ENCODE measurements at places on chromosomes 5 and 9. TPM values are rescaled to one million over a fixed set of nuclear protein-coding genes. Genes with fewer than 3 reads are reported as not detected.

ADGRD2 gene
- not detected for total RNA-seq

C1QTNF2 gene
- 0.64 TPM for total RNA-seq

DNA sequence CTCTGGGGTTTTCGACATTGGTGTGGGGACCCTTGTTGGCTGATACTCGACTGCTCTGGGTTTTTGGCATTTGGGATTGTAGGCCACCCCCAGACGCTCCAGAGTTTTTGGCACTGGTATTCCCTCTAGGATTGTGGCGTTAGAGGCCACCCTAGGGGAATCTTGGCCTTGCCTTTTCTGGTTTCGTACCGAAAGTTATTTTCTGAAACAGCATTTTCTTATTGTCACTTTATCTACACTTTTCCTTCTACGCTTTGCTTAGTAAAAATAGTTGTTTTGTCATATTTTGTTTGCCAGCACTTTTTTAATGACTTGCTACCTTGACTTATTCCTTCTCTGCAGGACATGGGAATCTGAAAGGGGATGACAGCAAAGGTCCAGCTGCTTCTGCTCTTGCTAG is 25.1 kb upstream of the CLPTM1L start:
- H3K27me3 ChIP-seq = peaks cover 11% of the 10 kb centered on the region
- H3K4me1 ChIP-seq = no peaks in the 10 kb centered on the region
- no peaks in the 10 kb centered on the region for H3K36me3 ChIP-seq
- no peak for DNase-seq
- H3K4me3 ChIP-seq = no peak overlapping the region

BHMT2 gene
- not detected for total RNA-seq

PIP5KL1 gene
- total RNA-seq = 4.9 TPM

- no peak for DNase-seq
- no peak overlapping the region for H3K27ac ChIP-seq
- no peaks in the 10 kb centered on the region for H3K36me3 ChIP-seq
These were observed 18.1 kb upstream of the UBE2QL1 start for GRCh38 chr5:6430418-6431028.

TYRP1 gene
- total RNA-seq = 0.26 TPM

DNA sequence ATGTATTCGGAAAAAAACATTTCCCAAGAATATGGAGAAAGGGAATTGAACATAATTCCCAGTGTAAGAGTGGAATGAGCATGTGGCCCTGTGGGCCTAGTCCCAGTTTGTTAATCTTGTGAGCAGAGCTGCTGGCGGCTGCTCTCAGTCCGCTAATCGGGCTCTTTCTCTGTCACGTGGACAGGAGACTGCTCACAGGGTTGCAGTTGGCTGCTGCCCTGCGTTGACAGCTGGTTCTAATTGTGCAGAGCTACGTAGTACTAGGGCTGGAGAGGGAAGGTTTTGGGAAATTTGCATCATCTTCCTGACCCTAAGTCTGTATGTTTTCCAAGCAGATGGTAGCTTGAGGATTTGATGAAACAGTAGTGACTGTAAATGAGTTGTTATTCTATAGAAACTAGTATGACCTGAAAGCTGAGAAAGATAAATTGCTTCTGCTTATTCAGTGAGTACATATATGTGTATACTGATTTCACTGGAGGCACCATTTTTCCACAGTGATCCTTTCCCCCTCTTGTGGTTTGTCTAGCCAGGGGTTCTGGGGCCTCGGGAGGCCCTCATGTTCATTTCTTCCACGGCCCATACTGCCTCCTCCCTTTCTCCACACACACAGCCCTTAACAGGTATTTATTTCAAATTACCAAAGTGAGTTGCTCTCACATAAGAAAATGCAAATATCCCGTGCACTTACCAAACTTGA is 100.6 kb downstream of the ANGPTL2 start:
- no peaks in the 10 kb centered on the region for H3K36me3 ChIP-seq
- H3K27ac ChIP-seq = no peak overlapping the region
- H3K4me1 ChIP-seq = no peaks in the 10 kb centered on the region
- peak; percentile 88 for DNase-seq
- H3K27me3 ChIP-seq = no peaks in the 10 kb centered on the region

C1QTNF3 gene
- total RNA-seq = 0.95 TPM

- no peaks in the 10 kb centered on the region for H3K27me3 ChIP-seq
- H3K4me3 ChIP-seq = no peak overlapping the region
- H3K36me3 ChIP-seq = no peaks in the 10 kb centered on the region
- no peaks in the 10 kb centered on the region for H3K4me1 ChIP-seq
These were observed 208.0 kb upstream of the MPDZ start for GRCh38 chr9:13487498-13487897.

GRCh38 chr9:104858271-104858670 is 69.7 kb downstream of the ABCA1 start:
- H3K27me3 ChIP-seq = no peaks in the 10 kb centered on the region
- no peak overlapping the region for H3K4me3 ChIP-seq
- peaks cover 21% of the 10 kb centered on the region for H3K36me3 ChIP-seq
- H3K27ac ChIP-seq = peak overlapping the region; percentile 11
- peak; percentile 85 for DNase-seq

DNA sequence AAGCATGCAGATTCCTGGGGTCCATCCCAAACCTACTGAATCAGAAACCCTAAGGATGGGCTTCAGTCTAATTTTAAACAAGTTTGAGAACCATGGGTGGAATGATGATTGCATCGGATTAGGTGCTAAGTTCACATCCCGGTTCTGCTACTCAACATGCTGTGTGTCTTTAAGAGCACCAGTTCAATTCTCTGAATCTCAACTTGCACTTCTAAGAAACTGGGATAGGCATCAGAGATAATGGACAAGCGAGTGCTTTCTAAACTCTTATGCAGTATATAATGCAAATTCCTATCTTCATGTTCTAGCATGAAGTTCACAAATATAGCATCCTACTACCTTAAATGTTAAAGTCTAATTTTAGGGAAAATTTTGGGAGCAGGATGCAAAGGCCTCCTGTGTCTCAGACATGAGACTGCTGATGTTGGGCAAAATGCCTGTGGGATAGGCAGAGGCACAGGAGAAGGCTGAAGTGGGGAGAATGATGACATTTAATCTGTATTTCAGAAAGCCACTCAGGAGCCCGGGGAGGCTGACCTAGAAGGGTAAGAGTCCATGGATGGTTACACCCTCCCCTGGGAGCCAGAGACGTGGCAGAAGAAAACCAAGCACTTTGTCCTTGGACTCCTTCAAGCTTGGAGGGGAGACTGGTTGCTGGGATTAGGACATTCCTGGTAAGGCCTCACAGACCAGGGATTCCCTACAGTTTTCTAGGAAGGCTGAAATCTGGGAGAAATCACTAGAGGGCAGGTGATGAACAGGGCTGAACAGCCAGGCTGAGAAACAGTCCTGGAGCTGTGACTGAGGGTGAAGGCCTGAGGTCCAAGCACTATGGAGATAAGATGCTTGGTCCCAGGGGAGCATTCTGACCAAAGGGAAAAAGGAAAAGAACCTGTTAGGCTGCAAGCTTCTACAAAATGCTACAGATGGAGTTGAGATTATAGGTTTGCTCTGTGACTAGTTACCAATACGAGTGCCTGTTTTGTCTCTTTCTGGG is 311.9 kb upstream of the PANK3 start:
- peaks cover 3% of the 10 kb centered on the region for H3K27me3 ChIP-seq
- H3K27ac ChIP-seq = no peak overlapping the region
- DNase-seq = no peak
- H3K4me3 ChIP-seq = no peak overlapping the region
- H3K36me3 ChIP-seq = no peaks in the 10 kb centered on the region
- no peaks in the 10 kb centered on the region for H3K4me1 ChIP-seq

TAS2R1 gene
- total RNA-seq = not detected

DNA sequence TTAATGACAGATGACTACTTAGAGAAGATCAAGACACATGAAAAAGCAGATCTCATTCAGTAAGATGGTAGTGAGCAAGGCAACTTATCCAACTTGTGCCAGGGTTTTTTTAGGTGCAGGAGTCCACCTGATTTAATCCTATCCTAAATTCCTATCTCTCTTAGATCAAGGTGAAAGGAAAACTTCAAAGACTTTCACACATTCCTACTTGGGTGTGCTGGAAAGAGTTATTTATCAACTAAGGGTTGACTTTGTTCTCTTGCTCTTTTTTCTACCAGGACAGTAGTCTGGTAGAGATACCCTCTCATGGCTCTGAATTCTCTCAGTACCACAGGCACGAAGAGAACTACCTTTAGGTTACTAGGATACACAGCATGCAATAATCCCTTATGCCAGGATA is 18.2 kb downstream of the TUT7 start:
- H3K27me3 ChIP-seq = no peaks in the 10 kb centered on the region
- H3K27ac ChIP-seq = no peak overlapping the region
- H3K4me3 ChIP-seq = no peak overlapping the region
- H3K36me3 ChIP-seq = peaks cover 65% of the 10 kb centered on the region
- H3K4me1 ChIP-seq = peaks cover 2% of the 10 kb centered on the region

LHX3 gene
- total RNA-seq = not detected

DNA sequence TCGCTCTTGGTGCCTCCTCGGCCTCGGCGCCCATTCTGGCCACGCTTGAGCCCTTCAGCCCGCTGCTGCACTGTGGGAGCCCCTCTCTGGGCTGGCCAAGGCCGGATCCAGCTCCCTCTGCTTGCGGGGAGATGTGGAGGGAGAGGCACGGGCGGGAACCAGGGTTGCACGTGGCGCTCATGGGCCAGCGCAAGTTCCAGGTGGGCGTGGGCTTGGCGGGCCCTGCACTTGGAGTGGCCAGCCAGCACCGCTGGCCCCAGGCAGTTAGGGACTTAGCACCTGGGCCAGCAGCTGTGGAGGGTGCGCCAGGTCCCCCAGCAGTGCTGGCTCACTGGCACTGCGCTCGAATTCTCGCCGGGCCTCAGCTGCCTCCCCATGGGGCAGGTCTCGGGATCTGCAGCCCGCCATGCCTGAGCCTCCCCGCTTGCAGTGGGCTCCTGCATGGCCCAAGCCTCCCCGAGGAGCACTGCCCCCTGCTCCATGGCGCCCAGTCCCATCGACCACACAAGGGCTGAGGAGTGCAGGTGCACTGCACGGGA is 106.4 kb downstream of the SMC2 start:
- H3K27me3 ChIP-seq = no peaks in the 10 kb centered on the region
- H3K4me1 ChIP-seq = no peaks in the 10 kb centered on the region
- DNase-seq = no peak
- H3K27ac ChIP-seq = no peak overlapping the region
- no peak overlapping the region for H3K4me3 ChIP-seq

TMEM252 gene
- total RNA-seq = not detected

DNA sequence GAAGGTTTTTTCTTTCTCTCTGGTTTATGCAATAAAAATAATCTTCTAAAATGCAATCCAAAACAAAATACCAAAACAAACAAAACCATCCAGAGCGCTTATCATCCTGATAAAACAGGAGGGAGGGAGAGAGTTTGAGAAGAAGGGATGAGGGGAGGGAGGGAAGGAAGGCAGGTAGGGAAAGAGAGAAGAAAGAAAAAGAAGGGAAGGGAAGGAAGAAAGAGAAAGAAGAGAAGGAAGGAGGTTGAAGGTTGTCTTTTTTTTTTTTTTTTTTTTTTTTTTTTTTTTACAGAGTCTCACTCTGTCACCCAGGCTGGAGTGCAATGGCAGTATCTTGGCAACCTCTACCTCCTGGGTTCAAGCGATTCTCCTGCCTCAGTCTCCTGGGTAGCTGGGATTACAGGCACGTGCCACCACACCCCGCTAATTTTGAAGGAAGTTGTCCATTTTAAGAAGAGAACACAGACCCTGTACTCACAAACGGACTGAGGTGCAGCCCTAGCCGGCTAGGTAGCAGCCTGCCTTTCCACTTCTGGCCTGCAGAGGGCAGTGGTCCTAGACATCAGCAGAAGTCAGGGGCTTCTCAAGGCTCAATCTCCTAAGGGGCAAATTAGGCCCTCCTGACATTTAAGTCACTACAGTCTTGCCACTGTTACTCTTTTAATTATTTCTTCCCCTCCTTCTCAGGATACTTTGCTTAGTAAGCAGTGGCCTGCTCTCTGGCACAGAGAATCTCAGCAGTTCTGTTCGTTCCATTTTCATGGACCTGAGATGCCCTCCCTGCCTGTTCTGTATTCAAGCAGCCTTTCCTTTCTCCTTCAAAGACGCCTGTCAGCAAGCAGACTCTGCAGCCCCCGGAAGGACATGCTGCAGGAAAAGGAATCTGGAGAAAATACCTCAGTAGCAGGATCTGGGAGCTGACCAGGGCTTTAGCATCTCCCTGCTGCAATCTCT is 76.4 kb downstream of the EPB41L4B start:
- peaks cover 5% of the 10 kb centered on the region for H3K27me3 ChIP-seq
- H3K4me1 ChIP-seq = no peaks in the 10 kb centered on the region
- H3K36me3 ChIP-seq = no peaks in the 10 kb centered on the region
- peak; percentile 25 for DNase-seq
- H3K4me3 ChIP-seq = no peak overlapping the region
- no peak overlapping the region for H3K27ac ChIP-seq

DNA sequence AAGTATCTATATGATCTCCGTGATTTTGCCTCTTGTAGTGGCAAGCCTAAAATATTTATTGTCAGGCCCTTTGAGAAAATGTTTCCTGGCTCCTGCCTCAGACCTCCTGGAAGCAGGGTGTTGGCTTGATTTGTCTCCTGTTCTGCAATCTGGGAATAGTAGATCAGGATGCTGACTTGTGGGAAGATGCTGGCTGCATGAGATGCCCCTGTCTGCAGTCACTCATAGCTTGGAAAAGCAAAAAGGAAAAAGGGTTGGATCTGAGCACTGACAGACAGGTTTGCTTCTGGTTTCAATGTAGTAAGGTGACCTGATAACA is 16.7 kb downstream of the TJP2 start:
- H3K4me3 ChIP-seq = no peak overlapping the region
- H3K4me1 ChIP-seq = peaks cover 16% of the 10 kb centered on the region
- H3K27ac ChIP-seq = no peak overlapping the region
- DNase-seq = no peak
- no peaks in the 10 kb centered on the region for H3K27me3 ChIP-seq

SLC2A6 gene
- 21.1 TPM for total RNA-seq

- H3K4me1 ChIP-seq = peaks cover 14% of the 10 kb centered on the region
- DNase-seq = no peak
- H3K27ac ChIP-seq = no peak overlapping the region
- H3K36me3 ChIP-seq = no peaks in the 10 kb centered on the region
These were observed 62.5 kb downstream of the HSPA4 start for GRCh38 chr5:133114166-133114932.

DNA sequence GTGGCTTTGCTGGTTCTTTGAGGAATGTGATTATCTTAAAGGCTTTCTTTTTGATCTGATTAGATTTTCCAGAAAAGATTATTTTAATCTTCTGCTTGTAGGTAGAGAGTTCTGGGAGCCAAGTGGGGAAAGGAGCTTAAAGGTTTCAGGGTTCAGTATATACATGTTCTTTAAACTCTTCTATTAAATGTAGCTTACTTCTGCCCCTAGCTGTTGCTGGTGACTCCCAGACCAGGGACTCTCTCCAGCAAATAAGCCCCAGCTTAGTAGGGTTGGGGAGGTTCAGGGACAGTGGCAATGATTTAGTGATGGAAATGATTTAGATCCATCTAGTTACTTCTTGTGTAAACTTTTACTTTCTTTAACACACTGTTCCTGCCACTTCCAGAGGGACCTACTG is 72.2 kb downstream of the SLC12A2 start:
- no peaks in the 10 kb centered on the region for H3K4me1 ChIP-seq
- no peak for DNase-seq
- no peak overlapping the region for H3K27ac ChIP-seq
